ENCODE measurements at places on chromosomes 6 and 20. TPM values are rescaled to one million over a fixed set of nuclear protein-coding genes. Genes with fewer than 3 reads are reported as not detected.

APOM gene
- total RNA-seq: 2.8 TPM

CAGE1 gene
- not detected for total RNA-seq

DNA sequence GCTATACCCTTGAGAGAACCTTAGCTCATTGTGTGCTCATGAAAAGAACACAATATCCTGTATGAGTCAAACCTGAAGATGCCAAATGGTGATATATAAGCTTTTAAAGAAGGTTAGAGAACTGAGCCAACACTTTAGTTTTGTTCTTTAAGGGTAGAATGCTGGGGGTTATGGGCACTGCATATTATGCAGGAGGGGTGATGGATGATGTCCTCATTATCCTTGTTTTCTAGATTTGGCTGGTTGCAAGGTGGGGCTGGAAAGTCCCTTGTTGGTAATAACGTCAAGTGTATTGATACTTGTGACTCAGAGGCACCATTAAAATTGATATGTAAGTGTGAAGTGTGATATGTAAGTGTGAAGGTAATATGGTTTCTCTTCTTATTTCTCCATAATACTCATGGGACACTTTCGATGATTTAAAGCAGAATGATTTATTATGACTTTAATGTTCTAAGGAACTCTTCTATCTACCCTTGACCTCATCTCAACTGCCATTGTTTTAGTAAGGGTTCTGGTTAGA lies 113.7 kb upstream of the DTNBP1 start:
- DNase-seq: no peak

KIAA1755 gene
- 5.3 TPM for total RNA-seq

HTR1E gene
- not detected for total RNA-seq

ADAM33 gene
- 2.3 TPM for total RNA-seq

- no peak for DNase-seq
Measured at GRCh38 chr20:25223179-25223661, 24.7 kb upstream of the PYGB start.

DNA sequence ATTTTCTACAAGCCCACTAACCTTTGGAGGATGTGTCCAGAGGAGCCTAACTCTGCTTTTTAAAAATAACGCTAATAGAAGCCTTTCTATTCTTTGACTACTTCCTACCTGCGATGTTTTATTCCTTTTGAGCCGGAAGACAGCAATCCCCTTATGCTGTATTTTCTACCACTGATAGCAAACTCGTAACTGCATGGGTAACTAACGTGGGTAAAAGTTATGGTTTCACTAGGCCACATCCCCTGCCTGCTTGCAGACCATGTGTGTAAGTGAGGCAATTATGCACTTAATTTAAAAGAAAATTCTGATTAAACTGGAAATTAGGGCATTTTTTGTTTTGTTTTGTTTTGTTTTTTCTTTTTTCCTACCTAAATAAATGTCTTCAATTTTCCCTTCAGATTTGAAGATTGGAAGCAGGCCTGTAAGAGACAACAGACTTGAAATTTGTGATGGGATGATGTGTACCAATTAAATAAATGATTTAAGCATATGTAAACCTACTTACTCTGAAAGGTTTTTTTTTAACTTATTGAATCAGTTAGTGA lies 931 bp downstream of the UFL1 start:
- no peak for DNase-seq

GRCh38 chr20:63057171-63058117 lies 50.7 kb upstream of the BHLHE23 start:
- no peak for DNase-seq

- no peak for DNase-seq
Measured at GRCh38 chr6:40164345-40164755, 230.1 kb upstream of the MOCS1 start.

GRCh38 chr6:102015431-102015830 lies 621.9 kb downstream of the GRIK2 start:
- DNase-seq: no peak

SLC35F1 gene
- 6.2 TPM for total RNA-seq

GRCh38 chr6:33783781-33784520 lies 5.0 kb downstream of the LEMD2 start:
- DNase-seq: no peak

GRCh38 chr20:9672981-9673380 lies 158.6 kb downstream of the LAMP5 start:
- DNase-seq: no peak

DNA sequence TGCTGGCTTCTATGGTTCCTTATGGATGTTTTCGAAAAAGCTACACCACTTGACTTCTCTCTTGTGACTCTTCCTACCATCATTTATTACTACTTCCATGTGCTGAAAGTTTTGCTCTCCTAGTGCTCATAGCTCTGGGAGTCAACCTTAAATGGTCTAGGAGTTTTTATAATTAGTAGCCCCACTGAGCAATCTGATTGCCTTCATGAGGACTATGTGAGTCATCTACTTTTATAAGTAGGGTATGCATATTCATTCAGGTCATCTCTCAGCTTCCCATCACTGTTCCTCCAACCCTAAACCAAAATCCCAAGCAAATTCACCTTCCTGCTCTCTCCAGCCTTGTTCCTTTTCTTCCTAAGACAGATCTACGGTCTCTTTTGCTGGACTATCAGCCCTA lies 17.4 kb upstream of the FAXC start:
- no peak for DNase-seq

- DNase-seq: no peak
Measured at GRCh38 chr6:66948106-66948505, 1241.1 kb upstream of the EYS start.

Measured in heart right ventricle (tissue), 16 donors.